ENCODE measurements at places on chromosomes 7 and 10.

- no peak for DNase-seq
These were observed 1.2 kb downstream of the PIP4K2A start for GRCh38 chr10:22712956-22713852.

DNA sequence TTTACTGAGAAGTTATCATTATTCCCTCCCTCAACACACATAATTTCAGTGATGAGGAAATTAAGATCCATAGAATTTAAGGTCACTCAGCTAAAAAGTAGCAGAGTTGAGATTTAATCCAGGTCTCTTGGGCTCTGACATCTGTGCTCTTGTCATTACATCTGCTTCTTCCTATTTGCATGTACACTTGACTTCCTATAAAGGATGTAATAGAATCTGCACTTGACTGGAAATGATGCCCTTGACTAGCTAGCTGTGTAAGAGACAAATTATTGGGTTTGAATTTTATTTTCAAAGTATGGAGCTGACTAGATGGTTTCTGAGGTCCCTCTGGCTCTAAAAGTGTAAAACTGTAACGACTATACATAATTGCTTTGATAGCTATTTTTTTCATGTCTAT, 59.5 kb downstream of the AGK start:
- no peak for DNase-seq

GRCh38 chr10:5559642-5560141, 34.9 kb downstream of the CALML3 start:
- peak; percentile 36 for DNase-seq

- no peak for DNase-seq
These were observed 63.3 kb upstream of the CHST15 start for GRCh38 chr10:124156524-124157260.

- DNase-seq: no peak
These were observed 21.8 kb upstream of the ITPRID1 start for GRCh38 chr7:31492086-31492485.

DNA sequence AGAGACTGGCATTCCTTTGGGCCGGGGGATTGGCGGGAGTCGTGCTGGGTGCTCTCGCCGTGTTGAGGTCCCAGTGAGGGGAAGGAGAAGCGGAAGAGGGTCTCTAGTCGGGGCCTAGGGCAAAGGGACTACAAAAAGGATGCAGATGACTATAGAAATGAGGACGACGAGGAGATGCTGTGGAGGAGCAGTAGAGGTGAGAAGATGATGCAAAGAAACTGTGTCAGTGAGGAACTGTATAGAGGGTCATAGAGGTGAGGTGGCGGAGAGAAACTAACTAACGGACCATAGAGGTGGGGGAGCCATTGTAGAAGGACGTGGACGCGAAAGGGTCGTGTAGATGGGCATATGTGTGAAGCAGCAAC, 324 bp downstream of the TWNK start:
- no peak for DNase-seq

- DNase-seq: no peak
These were observed 186.3 kb upstream of the ADCY1 start for GRCh38 chr7:45387837-45388236.

DNA sequence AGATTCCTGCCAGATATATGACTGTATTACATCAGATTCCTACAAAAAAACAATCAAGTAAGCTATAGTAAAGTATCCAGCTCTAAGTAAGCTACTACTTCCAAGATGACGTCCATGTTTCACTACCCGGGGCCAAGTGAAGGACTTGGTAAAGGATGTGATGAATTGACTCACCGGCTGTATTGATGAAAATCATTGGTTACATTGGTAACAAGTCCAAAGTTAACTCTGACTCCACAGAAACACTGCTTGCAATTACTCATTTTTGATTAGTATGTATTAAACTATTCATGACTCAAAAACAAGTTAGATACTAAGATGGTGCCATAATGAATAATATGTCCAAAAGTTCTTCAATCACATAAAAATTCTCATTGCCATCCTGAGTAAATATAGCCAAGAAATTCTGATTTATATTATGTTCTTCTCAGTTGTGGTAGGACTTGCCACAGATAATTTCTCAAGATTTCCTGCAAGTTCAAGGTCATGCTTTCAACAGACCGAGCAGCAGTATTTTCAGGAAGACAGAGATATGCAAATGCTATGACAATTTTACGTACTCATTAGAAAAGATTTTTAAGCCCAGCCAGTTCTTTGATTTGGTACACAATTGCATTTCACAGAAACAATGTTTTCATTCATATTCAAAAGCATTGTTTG, 12.6 kb upstream of the DNAJC1 start:
- no peak for DNase-seq

DNA sequence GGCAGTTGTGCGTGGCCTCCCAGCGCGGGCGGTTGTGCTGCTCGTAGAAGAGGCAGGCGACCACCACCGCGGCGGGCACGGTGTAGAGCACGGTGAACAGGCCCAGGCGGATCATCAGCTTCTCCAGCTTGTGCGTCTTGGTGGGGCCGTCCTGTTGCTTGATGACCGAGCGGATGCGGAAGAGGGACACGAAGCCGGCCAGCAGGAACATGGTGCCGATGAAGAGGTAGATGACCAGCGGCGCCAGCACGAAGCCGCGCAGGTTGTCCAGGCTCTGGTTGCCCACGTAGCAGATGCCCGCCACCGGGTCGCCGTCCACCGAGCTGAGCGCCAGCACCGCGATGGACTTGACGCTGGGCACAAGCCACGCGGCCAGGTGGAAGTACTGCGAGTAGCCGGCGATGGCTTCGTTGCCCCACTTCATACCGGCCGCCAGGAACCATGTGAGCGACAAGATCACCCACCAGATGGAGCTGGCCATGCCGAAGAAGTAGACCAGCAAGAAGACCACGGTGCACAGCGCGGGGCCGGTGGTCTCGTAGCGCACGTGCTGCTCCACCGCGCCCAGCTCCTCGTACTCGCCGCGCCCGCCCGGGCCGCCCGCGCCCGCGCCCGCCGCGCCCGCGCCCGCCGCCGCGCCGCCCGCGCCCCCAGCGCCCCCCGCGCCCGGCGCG, 2.2 kb downstream of the FZD8 start:
- DNase-seq: peak; percentile 51

- DNase-seq: no peak
These were observed 491.0 kb downstream of the LRMDA start for GRCh38 chr10:75922435-75922834.

DNA sequence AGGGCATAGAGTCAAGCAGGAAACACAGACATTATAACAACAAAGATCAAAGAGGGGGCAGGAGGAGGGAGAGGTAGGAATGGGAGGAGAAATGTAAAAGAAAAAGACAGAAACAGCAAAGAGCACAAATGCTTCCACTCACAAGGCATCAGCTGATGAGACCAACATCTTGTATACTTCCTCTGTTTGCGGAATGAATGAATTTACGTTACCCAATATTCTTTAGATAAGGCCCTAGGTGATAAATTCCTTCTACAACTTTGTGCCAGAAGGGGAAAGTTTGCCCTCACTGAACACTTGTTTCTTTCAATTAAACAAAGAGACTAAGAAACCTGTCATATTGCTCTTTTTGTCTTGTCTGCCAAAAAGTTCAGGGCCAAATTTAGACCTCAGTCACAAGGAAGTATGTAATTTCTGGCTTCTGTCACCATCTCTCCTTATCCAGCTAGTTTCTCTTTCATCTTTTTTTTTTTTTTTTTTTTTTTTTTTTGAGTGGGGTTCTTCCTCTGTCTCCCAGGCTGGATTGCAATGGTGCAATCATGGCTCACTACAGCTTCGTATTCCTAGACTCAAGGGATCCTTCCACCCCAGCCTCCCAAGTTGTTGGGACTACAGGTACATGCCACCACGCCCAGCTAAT, 116.4 kb upstream of the NANOS1 start:
- no peak for DNase-seq

GRCh38 chr10:15043674-15044073, at the start of gene OLAH:
TSS of gene OLAH (plus strand) at chr10:15043943. CDS start at chr10:15047289, 3,346 bp downstream.
- no peak for DNase-seq

DNA sequence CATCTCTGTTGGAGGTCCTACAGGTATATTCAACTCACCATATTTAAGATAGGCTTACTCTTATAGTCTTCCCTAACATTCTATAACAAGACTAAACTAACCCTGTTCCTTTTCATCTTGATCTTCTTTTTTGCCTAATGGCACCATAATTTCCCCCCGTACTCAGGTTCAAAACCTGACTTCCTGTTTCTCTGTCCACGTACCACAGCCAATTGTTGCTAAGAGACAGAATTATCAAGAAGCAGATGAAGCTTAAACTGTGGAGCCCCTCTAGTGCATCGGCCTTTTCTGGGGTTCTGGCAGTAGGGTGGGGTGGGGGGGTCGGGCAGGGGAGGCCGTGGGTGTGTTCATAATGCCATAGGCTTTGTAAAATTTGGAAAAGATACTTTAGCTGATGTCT, 109.2 kb downstream of the EVX1 start:
- no peak for DNase-seq

- no peak for DNase-seq
These were observed 17.8 kb downstream of the NAPEPLD start for GRCh38 chr7:103130901-103131624.

GRCh38 chr7:96426685-96427084, 104.8 kb upstream of the SLC25A13 start:
- no peak for DNase-seq

DNA sequence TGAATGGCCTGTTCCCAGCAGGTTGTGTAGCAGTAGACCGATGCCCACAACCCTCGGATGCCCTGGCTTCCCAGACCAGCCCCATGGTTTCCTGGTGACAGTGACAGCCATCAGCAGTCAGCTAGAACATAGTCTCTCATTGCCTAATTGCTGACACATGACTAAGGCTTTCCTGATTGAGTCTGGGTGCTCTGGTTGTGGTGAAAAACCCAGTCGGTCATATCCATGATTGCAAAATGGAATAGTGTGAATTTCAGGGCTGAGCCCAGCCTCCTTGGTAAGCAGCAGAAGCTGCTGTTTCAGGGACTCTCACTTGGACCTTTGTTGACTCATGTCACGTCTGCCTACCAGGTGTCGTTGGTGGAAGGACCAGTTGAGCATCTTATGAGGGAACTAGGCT, 36.6 kb downstream of the POR start:
- no peak for DNase-seq

DNA sequence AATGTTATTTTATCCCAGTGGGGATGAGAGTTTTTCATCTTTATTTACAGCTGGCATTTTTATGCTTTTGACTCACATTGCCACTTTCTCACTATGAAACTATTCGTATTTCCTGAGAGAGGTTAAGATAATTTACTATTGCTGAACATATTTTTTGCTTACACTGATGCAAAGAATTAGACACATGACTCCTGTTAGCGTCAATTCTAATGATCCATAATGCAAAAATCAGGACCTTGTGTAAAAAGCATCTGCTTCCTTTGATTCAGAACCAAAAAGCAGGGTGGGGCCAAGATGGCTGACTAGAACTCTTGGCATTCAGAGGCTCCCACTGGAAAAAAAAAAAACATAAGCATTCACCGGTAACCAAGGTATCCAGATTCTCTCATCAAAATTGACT, 464.8 kb downstream of the SEMA3D start:
- no peak for DNase-seq

- DNase-seq: no peak
These were observed 9.4 kb downstream of the WBP1L start for GRCh38 chr10:102752934-102753664.

GRCh38 chr10:123146894-123147634, 872 bp upstream of the HMX2 start:
- no peak for DNase-seq

DNA sequence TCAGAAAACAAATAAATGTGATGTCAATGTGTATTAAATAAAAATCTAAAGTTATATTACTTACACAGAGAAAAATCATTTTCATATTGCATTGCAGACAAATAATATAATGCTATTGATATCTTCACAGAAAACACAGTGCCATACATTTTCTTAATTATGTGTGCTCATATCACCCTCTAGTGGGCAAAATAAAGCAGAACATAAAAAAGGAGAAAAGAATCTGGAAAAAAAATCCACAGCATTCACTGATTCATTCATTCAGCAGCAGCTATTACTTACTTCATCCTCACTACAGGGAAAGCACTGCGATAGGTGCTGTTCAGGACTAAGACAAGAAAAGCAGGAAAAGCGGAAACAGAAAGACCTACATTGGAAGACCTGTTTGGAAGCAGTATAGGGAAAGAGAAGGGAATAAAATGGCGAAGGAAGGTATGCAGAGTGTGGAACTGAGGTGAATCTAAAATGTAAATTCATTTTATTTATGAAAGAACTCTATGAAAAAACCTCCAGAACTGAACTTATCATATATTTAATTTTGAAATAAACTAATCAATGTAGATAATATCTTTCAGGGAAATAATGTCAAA, 73.2 kb downstream of the POT1 start:
- no peak for DNase-seq

- no peak for DNase-seq
These were observed 33.0 kb upstream of the SHH start for GRCh38 chr7:155845226-155845625.

- DNase-seq: peak; percentile 83
These were observed at the start of gene FAM171A1 for GRCh38 chr10:15370856-15371701. TSS of gene FAM171A1 (minus strand) at chr10:15371289. CDS start at chr10:15371052, 237 bp downstream.

GRCh38 chr7:94040254-94040653, 36.1 kb upstream of the BET1 start:
- no peak for DNase-seq

DNA sequence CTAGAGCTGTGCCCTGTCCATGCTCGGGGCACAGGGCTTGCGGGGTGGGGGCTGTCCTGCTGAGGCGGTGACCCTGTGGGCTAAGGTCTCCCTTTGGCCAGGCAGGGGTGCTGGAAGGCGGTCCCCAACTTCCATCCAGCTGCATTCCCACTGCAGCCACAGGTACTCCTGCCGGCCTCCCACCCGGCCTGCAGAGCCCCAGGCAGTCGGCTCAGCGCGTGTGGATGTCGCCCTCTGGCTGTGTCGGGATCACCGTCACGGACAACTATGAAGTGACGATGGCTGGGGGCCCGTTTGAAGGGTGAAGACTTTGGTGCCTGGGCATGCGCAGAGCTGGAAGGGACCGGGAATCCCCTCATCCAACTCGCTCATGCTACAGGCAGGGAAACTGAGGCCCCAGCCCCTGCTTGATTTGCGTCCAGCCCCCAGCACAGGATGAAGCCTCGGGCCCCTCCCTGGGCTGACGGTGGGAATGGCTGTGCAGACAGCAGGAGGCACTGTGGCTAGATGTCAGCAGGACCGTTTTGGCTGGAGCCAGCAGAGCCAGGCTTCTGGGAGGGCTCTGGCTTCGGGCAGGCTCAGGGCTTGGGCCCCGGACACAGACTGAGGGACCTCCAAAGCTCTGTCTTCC, 2.3 kb upstream of the TMEM184A start:
- no peak for DNase-seq

DNA sequence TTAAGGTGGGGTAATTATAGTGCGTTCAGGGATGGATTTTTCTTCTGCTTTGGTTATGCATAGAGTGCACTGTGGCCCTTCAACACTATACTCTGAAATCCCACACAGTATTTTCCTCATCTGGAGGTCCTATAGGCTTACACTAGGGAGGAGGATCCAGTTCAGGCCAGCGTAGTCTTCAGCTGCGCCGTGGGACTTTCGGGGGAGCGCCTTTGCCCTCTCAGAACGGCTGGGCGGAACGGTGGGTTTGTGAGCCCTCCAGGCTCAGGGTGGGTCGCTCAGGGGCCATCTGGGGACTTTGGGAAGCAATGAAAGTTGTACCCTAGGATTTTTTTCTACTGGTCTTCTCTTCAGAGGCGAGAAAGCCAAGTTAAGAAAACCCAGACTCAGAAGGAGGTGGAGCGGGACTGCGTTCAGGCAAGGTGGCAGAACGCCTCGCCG, 652 bp upstream of the VPS26A start:
- no peak for DNase-seq
